ENCODE measurements at places on chromosomes 1 and 21.

GRCh38 chr1:81071072-81071858 lies 729.5 kb upstream of the ADGRL2 start:
- DNase-seq = no peak

GRCh38 chr1:235313262-235313661 lies 14.7 kb downstream of the ARID4B start:
- DNase-seq = no peak

GRCh38 chr1:20884513-20884912 lies 97.4 kb upstream of the HP1BP3 start:
- DNase-seq = no peak

DNA sequence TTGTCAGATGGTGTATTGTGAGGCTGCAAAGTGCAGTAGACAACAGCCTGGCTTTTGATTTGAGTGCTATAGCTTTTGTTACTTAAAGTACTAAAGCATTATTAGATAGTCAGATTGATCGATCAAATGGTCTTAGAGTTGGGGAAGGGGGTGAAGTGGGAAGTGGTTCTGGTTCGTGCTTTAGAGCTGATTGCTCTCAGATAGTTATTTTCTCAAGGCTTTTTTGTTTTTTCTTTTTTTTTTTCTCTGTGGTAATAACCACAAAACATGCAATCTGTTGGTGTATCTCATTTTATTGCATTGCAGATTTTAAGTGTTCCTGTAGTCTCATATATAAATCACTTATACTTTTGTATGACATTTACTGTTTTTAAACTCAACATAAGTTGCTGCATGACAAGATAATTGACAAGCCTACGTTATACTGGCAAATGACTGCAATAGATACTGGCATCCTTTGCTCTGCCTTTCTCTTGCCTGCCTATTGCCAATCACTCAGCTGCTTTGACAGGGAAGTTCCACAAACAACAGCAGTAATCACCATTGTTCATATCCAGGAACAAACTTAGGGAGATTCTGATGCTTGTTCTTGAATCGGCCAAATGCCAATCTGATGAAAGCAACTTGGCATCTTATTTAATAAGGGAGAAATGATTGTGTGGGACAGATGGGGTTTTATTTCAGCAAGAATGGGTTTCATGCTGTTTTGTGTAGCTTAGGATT lies 125.0 kb upstream of the B3GALT2 start:
- no peak for DNase-seq

- no peak for DNase-seq
Observed at GRCh38 chr21:43201491-43201890, 32.7 kb downstream of the CRYAA start.

GRCh38 chr1:232014941-232015340 lies 388.4 kb downstream of the DISC1 start:
- no peak for DNase-seq

Data from urinary bladder (tissue), 4 donors.